ENCODE measurements at places on chromosomes 2 and 18.

DNA sequence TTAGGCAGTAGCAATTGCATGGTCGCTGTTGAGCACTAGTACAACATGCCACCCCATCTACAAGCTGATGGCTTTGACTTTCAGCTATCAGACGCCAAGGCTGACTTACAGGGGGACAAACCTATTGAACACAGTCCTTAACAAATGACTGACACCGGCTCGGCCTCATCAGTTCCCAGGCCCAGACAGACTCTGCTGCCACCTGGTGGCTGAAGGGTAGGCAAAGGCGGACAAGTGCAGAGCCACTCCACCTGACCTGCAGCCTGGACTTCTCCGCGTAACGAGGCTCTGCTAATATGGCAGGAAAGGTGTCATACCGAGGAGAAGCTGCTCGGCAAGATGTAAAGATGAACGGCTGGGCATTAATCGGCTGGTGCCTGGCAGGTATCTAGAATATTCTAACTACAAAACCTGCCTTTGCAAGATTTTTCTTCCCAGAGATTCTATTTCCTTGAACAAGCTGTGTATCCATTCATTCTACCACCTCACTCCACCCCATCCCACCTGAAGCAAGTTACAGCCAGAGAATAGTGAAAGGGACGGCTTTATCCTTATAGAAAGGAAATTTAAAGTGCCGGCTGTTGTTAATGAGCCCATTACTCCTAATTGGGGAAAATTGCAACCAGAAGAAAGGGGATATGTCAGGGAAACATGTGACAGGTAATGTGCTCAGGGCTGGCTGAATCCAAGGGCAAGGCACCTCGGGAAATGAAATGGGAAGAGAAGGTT, 67.4 kb downstream of the STEAP3 start:
- peak; percentile 79 for DNase-seq

- no peak for DNase-seq
These were observed 60.1 kb upstream of the PAX3 start for GRCh38 chr2:222358876-222359275.

DNA sequence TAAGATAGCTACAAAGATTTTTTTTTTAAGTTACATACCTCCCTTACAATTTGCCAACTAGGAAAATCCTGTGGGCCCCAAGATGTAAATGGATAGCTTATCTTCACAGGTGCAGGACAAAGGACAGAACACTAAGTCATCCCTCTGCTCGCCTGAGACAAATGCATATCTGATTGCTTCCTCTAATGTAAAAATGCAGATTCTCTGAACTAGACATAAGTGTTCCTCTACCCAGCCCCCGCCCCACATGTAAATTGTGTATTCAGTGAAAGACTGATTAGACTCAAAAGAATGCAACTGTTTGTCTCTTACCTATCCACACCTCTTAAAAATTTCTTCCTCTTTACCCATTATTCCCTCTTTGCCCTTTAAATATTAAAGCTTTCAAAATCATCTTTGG, 96.5 kb downstream of the CYP26B1 start:
- DNase-seq, result no peak

DNA sequence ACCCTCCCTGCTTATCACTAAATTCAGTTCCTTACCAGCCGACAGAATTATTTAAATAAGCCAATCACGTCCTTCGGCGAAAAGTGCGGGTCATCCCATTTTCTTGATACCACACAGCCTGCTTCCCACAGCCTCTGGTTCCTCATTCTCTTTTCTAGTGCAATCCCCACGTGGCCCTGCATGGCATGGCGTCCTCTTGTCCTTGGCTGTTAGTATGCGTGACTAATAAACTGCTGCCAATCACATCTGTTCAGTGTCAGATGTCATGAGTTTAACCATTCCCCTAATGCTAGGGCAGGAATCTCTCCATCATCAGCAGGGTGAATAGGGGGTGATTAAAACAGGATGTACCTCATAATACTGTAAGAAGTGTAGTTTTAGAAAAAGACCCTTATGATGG, 62.8 kb upstream of the TSPYL6 start:
- DNase-seq, result no peak

DNA sequence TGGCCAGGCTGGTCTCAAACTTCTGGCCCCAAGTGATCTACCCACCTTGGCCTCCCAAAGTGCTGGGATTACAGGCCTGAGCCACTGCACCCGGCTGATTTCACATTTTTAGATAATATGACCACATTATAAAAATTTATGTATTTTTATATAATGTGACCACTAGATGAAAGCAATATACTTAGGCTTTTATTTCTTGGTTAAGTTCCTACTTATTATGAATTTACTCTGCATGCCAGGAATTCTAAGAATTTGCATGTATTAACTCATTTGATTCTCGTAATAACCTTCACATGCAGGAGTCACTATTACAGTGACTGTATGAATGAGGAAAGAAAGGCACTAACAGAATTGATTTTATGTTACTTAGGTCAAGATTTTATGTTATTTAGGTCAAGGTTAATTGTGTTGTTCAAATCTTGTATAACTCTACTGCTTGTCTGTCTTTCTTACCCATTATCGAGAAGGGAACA, 25.6 kb upstream of the CASP8 start:
- no peak for DNase-seq

DNA sequence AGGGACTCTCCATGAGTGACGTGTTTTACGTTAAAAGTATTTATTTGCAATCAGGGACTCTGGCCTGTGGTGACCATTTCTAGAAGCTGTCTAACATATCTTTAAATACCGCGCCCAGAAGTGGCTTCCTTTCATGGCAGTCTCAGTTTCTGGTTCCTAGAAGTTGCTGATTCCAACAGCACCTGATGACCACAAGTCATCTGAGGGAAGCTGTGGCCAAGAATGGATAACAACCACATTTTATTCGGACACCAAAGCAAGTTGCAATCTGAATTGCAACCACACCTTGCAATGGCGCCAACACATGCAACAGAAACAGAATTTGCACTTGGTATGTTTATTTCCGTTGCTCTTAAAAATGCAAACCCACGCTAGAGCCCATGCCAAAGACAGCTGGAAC, 33.1 kb downstream of the MEX3C start:
- no peak for DNase-seq

- DNase-seq, result no peak
These were observed 707.9 kb upstream of the ID2 start for GRCh38 chr2:7973801-7974480.

DNA sequence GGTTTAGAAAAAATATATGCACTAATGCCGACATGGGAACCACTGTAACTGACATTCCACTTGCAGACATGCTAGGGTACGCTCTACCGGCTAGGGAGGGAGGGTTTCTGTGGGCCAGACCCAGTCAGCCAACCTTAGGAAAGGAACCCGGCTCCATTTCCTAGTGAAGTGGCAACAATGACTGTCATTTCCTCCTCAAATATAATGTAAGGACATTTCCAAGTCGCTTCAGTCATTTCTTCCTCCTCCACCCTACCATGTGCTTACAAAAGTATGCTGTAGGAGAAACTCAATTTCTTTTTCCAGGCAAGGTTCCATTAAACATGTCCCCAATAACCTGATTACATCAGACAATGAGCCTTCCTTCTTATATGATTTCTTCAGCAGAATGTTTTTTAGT, 64.3 kb upstream of the PSMD14 start:
- DNase-seq, result no peak

GRCh38 chr2:169672406-169672805, 21.8 kb downstream of the CFAP210 start:
- no peak for DNase-seq

GRCh38 chr2:176126929-176127773, 2.4 kb upstream of the HOXD8 start:
- no peak for DNase-seq

DNA sequence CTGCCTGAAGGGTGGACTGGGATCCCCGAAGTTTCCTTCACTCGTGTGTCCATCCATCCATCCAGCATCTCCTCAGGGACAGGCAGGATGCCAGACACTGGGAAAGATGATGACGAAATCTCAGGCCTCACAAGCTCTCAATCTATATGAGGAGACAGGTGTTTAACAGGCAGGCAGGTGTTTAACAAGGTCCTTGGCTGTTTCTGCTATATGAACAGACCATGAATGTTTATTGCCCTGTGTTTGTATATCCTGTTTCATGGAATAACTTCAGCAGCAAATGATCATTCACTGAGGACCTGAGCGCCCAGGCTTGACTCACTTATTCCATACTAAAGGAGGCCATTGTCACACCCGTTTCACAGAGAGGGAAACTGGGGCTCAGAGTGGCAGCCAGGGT, 685.8 kb upstream of the HS6ST1 start:
- DNase-seq, result no peak

- no peak for DNase-seq
These were observed at the start of gene CCL20 for GRCh38 chr2:227813562-227814353. TSS of gene CCL20 (plus strand) at chr2:227813842. CDS start at chr2:227813912, 70 bp downstream.

DNA sequence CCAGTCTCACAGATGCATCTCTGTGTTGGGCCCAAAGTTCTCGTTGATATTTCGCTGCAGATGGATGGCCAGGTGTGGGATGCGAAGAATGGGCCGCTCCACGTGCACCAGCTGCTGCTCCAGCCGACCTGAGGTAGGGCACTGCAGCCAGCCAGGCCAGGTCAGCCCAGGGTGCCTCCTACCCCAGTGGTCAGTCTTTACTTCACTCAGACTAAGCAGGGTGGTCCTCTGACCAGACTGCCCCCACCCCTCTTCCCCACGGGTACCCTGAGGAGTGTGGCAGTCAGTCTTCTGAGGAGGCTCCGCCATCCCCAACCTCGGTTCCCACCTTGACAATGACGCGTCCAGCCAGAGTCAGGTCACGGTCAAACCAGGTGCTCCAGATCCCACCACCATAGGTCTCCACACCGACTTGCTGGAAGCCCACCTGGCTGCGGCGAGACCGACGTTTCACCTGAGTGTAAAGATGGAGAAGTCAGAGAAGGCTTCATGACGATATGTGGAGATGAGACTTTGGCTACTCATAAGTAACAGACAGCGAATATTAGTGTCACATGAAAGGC, 1.7 kb downstream of the DNPEP start:
- no peak for DNase-seq

DNA sequence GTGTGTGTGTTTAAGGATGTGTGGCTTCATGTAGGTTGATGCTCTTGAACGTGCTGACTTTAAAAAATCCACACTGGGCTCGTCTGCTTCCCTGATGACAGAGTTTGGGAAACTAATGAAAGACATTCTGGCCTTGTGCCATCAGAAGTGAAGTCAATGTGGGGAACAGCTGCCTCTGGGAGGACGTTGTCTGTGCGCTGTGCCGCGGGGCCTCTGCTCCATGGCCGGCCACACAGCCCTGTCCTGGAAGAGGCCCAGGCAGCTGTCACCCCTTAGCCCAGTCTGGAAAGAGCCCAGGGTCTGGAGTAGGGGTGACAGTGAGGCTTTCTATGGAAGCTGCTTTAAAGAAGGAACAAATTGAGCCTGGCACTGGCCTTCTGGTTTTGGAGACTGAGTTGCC, 155.8 kb downstream of the SH3RF3 start:
- no peak for DNase-seq

GRCh38 chr2:216619411-216620393, 13.5 kb upstream of the IGFBP2 start:
- no peak for DNase-seq

- DNase-seq, result no peak
These were observed 62.0 kb upstream of the FZD7 start for GRCh38 chr2:201971531-201972228.

- DNase-seq, result no peak
These were observed 1390.5 kb upstream of the ZEB2 start for GRCh38 chr2:145910416-145910815.

DNA sequence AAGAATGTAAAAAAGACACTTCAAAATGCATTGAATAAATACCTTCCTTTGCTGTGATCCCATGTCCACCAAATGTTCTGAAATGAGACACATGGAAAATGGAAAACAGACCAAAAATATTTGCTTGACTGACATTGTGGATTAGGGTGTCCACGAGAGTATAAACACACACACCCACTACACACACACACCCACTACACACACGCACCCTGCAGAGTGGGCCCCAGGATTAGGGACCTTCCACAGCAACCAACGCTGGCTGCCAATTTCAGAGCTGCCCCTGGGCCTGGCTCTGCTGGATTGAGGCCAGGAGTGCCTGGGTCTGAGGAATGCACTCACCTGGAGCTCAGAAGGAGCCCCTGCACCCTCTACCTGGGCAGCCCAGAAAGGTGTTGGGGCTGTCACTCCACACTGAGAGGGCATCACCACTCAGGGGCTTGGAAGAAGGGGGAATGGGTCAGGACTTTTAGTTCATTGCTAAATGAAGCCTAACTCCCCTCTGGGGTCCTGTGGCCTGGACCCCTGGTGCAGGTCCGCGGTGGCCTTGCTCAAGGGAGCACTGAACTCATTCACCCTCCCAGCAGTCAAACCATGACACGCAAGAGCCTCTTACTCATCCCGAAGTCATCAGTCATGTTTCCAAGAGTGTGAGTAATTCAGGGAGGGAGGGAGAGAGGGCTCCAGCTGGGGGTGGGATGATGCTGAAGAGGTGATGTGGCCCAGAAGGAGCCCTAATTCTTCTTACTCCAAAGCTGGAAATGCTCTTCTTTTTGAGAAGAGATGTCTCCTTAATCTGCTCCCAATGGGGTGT, 50.2 kb upstream of the PLB1 start:
- peak; percentile 90 for DNase-seq

DNA sequence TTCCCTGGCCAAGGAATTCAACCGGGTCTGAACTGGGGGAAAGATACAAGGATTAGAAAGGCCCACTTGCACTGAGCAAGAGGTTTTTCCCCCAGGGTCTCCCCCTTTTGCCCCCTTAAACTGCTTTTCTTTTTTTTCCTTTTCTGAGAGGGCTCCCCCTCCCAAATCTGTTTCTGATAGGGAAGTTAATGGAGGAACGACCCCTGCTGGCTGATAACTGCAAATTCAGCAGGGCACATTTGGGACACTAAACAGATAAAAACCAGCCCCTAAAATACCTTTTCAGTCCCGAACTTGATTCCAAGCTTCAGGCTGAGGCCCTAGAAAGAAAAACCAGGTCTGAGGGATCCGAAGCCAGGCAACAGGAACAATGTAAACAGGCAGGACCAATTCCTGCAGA, 1012.4 kb upstream of the CRIM1 start:
- no peak for DNase-seq

DNA sequence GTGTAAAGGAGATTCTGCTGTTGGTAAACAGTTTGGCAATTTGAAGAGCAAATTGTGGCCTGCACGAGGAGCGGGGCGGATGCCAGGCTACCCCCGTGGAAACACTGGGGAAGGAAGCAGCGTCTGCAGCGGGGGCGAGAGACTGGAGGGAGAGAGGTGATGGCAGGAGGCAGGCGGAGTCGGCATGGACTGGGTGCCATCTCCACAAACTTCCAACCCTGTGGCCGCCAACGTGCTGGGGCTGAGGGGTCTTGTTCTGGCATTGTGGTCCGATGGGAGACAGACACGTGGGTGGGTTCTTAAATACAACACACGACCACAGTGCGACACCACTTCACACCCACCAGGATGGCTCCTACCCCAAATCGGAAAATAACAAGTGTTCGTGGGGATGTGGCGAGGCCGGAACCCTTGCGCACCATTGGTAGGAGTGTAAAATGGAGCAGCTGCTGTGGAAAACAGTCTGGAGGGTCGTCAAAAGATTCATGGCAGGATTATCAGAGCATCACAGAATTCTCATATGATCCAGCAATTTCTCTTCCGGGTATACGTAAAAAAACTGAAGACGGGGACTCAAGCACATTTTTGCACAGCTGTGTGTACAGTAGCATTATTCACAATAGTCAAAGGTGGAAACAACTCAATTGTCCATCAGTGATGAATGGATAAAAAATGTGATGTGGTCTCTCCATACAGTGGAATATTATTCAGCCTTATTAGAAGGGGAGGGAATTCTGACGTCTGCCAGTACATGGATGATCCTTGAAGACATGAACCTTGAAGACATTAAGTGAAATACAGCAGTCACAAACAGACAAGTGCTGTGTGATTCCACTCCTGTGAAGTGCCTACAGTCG, 82.4 kb upstream of the HPCAL1 start:
- no peak for DNase-seq

- DNase-seq, result no peak
These were observed 14.2 kb downstream of the PLEK start for GRCh38 chr2:68379184-68379708.
